ENCODE measurements at places on chromosomes 5 and 9. TPM values are rescaled to one million over a fixed set of nuclear protein-coding genes. Genes with fewer than 3 reads are reported as not detected.

ADAMTS13 gene
- 1.7 TPM for total RNA-seq

HRCT1 gene
- 7.2 TPM for total RNA-seq

CDH6 gene
- total RNA-seq: 23.9 TPM

PCDHA1 gene
- total RNA-seq: not detected

LEAP2 gene
- 1.7 TPM for total RNA-seq

FSTL4 gene
- total RNA-seq: not detected

HAPLN1 gene
- not detected for total RNA-seq

RNF208 gene
- 2.0 TPM for total RNA-seq

TYRP1 gene
- total RNA-seq: not detected

S1PR3 gene
- total RNA-seq: 14.7 TPM

PCDHB7 gene
- 5.1 TPM for total RNA-seq

FREM1 gene
- 3.3 TPM for total RNA-seq

FUT7 gene
- 0.60 TPM for total RNA-seq
